ENCODE measurements at places on chromosomes 4 and X.

- DNase-seq = no peak
Measured at GRCh38 chr4:82661181-82661992, 99.6 kb upstream of the TMEM150C start.

DNA sequence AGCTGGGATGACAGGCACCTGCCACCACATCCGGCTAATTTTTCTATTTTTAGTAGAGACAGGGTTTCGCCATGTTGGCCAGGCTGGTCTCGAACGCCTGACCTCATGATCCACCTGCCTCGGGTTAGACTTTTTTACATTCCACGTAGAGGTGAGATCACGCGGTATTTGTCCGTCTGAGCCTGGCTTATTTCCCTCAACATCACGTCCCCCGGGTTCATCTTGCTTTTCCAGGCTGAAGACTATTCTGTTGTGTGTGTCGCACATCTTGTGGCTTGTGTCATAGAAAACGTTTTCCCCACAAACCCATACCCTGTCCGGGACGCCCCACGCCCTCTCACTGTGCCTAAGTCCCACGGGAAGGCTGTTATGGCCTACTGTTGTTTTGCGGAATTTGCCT is 185.3 kb downstream of the CRLF2 start:
- no peak for DNase-seq

DNA sequence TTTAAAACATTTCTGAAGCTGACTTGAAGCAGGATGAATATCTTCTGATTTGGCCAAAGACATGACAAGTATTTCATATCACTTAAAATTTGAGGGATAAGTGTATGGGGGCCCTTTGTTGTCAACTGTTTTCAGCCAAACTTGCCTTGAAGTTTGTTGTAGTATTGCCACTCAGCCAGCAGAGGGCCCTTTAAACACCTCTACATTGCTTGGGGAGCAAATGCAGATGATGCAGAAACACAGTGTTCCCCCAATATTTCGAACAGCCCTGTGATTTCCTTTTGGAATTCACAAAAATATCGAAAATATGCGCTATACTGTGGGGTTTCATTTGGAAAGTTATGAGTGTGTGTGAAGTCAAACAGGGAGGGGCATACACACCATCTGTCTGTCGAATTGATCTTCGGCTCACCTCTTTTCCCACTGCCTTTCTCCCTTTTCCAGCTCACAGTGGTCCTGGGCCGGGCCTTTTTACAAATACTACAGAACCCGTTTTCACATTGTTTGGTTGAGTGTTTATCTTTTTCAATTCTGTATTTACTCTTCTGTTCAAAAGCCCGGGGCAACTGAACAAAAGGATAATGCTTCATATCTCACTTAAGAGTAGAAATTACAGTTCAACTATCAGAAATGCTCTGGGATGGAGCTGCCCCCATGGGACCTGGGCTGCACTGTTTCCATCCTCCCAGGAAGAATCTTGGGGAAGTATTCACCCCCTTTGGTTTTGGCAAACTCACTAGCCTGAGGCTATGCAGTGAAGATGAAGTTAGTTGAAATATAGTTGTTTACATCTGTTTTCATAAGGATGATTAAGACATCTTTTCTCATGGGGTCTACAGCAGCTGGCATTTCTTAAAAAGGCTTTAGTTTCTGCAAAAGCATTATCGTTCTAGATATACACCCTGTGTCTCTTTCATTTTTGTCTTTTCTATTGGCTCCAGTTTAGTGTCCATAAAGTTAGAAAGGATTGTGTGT is 137.6 kb downstream of the EGF start:
- DNase-seq = peak; percentile 25

DNA sequence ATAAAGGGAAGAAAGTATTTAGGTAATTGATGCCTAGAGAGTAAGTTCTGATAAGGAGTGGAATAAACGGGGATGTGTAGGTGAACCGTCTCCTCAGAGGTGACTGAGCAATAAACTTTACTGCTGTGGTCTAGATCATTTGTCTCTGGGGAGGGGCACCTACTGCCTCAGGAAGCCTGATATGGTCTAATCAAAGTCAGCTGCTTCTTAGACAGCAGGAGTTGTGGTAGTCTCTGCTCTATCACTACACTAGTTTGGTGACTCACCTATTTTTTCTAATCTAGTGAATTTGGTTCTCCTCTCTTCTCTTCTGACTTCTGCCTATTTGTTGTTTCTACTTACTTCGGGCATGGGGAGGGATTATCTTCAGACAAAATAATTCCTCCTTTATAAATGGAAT is 95.1 kb upstream of the STIM2 start:
- DNase-seq = no peak

DNA sequence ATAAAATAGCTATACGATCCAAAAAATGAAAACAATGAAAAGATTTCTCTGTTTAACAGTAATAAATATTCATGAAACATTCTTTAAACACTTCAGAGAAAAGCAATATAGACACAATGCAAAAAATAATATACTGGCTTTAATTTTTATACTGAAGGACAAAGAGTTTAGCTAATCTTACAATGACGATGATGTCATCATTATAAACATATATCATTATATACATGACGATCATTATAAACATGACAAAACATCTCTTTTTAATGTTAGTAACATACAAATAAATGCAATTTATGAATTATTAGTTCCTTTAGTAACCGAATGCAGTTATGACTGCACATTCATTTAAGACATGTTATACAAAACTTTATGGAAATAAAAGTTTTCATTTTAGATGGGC is 1434.6 kb downstream of the PCDH18 start:
- DNase-seq = no peak

GRCh38 chr4:71664366-71664765 is 119.5 kb downstream of the GC start:
- no peak for DNase-seq

All from stimulated activated CD4-positive, alpha-beta T cell treated with anti-CD3 and anti-CD28 coated beads, Interleukin-1b, Interleukin-23, amount 100 ng/mL, for 24 hours (primary cell).